CD4-positive, alpha-beta T cell treated with Interleukin-1 beta for 1 hour (primary cell): ENCODE measurements at places on chromosomes 11 and 22.

DNA sequence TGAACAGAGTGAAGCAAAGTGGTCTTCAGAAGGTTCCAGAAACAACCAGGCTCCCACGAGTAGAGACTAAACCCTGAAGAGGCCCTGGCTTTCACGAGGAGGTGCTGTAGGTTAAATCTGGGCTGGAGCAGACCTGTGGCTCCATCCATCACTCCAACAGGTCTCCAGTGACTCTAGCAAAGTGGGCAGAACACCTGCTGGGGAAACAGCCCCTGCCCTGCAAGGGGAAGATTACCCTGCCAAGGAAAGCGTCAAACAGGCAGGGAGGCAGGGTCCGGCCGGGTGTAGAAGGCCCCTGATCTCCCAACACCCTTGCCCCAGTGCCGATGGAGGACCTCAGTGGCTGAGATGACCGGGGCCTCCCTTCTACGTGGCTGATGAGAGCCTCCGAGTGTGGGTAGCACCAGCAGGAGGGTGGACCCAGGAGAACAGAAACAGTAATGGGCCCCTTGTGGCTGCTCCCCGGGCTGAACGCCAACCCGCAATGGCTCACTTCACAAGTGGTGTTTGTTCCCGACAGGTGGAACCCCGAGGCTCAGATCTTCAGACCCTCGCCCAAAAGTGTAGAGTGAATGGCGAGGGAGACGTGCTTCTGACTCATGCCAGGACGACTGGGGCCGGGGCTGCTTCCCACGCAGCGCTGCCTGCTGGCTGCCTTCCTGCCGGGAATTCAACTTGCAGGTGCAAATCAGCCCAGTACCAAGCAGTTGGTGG is 112.0 kb downstream of the SHANK2 start:
- no peak for DNase-seq

DNA sequence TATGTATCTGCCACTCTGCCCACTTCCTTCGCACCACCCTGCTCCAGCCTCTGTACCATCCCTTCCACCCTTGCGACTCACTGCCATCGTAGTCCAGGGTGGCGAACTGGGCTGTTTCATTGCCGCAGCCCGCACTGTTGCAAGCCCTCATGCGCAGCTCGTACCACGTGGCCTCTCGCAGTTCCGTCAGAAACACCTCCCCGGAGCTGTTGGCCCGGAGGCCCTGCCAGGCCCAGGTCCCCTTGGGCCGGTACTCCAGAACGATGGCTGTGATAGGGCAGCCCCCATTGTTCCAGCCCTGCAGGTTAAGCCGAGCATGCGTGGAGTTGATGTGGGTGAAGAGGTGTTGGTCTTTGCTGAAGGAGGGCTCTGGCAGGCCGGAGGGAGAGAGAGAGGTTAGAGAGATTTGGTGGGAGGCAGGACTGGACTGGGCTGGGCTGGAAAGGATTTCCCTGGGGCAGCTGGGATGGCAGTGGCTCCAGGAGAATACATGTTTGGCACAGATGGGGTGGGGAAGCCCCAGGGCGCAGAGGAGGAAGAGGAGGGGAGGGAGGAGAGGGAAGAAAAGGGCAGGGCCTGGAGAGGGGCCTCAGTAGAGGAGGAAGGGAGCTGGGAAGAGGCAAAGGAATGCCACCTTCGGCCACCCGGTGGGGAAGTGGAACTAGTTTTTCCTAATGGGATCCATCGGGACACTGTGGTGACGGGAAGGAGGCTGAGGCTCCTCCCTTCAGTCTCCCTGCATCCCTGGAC is 109.6 kb downstream of the CEP164 start:
- DNase-seq, result no peak

DNA sequence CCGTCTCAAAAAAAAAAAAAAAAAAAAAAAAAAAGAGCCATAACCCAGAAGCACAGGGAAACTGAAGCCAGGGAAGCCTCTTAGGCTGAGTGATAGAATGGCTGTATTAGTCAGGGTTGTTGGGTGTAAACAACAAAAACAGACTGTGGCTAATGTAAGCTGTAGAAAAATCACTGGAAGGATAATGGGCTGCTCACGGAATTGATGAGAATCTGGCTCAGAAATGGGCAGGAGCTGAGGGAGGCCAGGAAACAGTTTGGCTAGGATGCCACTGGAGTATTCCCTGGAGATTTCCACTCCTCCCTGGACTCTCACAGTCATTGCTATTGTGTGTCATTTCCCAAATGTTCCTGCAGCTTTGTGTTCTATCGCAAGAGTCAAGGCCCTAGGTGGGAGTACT is 22.4 kb downstream of the SLC22A6 start:
- DNase-seq, result no peak

DNA sequence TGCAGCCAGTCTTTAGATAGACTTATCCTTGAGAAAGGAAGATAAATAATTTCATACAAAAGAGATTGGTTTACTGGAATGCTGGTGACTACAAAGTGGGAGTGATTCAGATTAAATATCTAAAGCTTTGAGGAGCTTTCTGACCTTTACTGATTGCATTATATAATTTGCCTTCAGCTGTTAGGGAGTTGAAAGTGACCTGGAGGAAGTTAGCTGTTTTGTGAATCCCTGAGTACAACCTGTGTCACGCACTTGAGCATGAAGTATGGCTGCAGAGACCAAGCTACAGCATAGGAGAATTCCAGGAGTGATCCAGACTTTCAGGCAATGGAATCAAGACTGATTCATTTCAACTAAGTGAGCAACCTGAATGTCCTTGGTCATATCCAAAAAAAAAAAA is 1848.3 kb upstream of the RAG2 start:
- no peak for DNase-seq

DNA sequence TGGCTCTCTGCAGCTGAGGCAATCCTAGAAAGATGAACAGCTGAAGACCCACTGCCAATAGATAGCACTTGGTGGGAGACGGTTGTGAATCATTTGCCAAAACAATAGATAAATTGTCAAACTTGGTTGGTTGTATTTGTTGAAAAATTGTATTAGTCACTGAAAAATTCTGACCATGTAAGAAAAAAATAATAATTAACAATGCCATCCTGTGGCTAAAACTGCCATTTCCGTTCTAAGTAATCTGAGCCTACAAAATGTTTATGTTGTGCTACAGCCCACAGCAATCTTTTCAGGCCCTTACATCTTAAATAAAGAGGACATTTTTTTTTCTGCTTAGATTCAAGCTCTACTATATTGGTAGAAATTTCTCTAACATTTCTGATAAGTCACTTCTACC is 103.2 kb upstream of the ANO3 start:
- DNase-seq, result no peak

DNA sequence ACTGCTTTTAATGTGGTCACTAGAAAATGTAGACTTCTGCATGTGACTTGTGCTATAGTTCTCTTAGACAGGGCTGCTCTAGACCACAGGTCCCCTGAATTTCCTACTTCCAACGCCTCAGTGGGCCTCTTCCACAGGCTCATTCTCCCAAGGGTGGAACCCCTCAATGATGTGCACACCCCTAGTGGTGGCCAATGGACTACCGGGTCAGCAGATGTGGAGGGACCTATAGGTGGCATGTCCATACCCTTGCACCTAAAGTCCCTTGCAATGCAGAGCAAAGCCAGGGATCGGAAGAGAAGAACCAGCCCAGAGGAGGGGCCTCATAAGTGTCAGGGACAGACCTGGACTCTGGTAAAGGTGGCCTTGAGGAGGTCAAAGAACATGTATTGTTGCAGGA is 20.0 kb downstream of the MMP13 start:
- no peak for DNase-seq

GRCh38 chr11:119634301-119634700 is 94.7 kb downstream of the NECTIN1 start:
- no peak for DNase-seq

DNA sequence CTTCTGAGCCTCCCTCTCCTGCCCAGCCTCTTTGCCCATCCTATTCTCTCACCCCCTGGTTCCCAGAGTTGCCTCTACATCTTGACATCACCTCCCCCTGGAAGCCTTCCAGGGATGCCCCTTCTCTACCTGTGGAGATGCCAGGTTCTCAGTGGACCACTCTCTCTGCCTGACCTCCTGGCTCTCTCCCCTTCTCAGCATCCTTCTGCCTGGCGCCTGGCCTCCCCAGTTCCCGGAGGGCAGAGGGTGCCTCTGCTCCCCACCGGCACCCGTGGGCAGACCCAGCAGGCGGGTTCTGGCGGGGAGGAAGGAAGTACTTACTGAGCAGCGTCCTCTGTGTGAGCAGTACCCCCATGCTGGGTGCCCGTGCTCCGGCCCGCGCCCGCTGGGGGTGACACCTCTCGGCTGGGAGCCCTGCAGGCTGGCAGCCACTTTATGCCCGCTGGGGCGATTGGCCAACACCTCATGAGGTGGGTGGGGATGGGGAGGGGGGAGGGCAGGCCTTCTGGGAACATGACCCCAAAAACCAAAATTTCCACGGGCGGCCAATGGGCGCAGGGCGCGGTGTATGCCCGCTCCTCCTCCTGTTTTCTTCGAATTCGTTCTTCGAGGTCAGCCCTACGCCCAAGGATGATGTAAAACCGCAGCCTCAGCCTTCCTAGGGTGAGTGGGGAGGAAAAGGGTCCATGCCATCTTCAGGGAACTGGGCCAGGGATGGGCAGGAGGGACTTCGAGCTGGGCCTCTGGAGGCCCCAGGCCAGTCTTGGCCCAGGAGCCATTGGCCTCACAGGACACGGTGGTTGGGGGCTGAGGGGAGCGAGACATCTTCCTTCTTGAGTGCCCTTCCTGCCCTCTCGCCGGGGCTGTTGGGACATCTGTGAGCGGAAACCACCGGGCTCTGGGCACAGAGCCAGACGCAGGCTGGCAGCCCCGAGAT is at the start of gene OSM:
Gene OSM (minus strand): TSS at position 407 of the 937 bp plus-strand sequence. CDS start 52 bp downstream, at position 355.
- DNase-seq, result peak; percentile 83

- DNase-seq, result peak; percentile 71
These were observed 82.3 kb downstream of the PDE2A start for GRCh38 chr11:72591785-72592502.

- DNase-seq, result no peak
These were observed 72.3 kb downstream of the BDNF start for GRCh38 chr11:27627979-27628378.

DNA sequence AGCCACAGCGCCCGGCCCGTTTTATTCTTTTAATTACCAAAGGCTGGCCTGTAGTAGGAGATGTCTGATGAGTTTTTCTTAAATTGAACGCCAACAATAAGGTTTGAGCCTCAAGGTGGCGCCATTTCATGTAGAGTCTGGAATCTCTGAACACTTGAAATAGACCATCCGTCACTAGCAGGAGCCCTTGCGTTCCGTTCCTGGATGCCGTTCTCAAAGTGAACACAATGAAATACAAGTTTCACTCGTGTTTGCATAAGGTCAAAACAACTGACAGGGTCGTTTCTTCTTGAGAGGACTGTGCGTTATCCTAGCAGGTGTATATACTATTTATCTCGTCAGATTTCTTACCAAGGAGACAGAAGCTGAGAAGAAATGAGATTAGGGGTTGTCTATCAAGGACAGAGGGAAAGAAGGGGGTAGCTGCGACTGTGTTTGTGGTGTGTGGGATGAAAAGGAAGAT is 18.7 kb upstream of the SCGB1D1 start:
- peak; percentile 57 for DNase-seq

DNA sequence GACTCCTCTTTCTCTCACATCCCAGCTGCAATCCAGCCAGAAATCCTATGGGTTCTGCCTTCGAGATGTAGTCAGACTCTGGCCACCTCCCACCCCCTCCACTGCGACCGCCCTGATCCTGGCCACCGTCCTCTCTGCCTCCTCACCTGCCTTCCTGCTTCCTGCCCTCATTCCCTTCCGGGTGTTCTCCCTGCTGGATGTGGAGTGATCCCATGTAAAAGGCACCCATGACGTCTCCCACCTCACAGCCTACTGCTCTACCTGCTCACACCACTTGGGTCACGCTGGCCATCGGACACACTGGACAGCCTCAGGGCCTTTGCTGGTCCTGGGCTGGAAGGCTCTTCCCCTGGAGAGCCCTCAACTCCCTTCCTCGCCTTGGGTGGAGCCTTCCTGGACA is 33.7 kb upstream of the CD5 start:
- no peak for DNase-seq

GRCh38 chr11:8865304-8865703 is 45.7 kb upstream of the AKIP1 start:
- no peak for DNase-seq
